ENCODE measurements at places on chromosomes 2 and 18. TPM values are rescaled to one million over a fixed set of nuclear protein-coding genes. Genes with fewer than 3 reads are reported as not detected.

HTRA2 gene
- 10.3 TPM for total RNA-seq

TXNDC2 gene
- not detected for total RNA-seq

DNA sequence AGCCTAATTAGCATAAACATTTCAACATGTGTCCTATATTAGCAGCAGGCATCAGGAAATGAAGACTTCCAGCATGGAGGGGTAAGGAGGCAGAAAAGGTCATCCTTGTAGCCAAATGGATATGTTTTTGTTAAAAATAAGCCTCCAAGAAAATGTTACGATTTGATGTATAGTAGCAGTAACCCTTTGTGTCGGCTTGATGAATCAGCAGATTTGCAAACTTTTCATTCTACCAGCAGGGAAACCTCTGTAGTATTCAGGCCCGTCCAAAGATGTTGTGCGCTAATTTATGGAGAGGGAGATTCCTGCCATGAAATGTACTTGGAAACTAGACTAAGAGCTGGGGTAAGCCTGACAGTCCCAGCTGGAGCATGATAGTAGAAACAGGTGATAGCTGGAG, 780.8 kb upstream of the KLHL29 start:
- no peaks in the 10 kb centered on the region for H3K4me1 ChIP-seq
- no peak overlapping the region for H3K4me3 ChIP-seq
- H3K27me3 ChIP-seq, result peaks cover 5% of the 10 kb centered on the region
- DNase-seq, result no peak
- H3K27ac ChIP-seq, result no peak overlapping the region

- H3K27me3 ChIP-seq, result no peaks in the 10 kb centered on the region
- no peak overlapping the region for H3K27ac ChIP-seq
- no peaks in the 10 kb centered on the region for H3K36me3 ChIP-seq
- H3K4me3 ChIP-seq, result no peak overlapping the region
- no peak for DNase-seq
Measured at GRCh38 chr2:131036696-131037397, 56.4 kb downstream of the FAM168B start.

- H3K4me3 ChIP-seq, result no peak overlapping the region
- no peaks in the 10 kb centered on the region for H3K27me3 ChIP-seq
- no peaks in the 10 kb centered on the region for H3K4me1 ChIP-seq
Measured at GRCh38 chr2:158934170-158934569, 34.3 kb upstream of the TANC1 start.

- H3K36me3 ChIP-seq, result no peaks in the 10 kb centered on the region
- no peak overlapping the region for H3K4me3 ChIP-seq
- no peaks in the 10 kb centered on the region for H3K4me1 ChIP-seq
- H3K27me3 ChIP-seq, result no peaks in the 10 kb centered on the region
Measured at GRCh38 chr2:230893338-230893737, 28.6 kb downstream of the ITM2C start.
